ENCODE measurements at places on chromosomes 6 and 20. TPM values are rescaled to one million over a fixed set of nuclear protein-coding genes. Genes with fewer than 3 reads are reported as not detected.

DNA sequence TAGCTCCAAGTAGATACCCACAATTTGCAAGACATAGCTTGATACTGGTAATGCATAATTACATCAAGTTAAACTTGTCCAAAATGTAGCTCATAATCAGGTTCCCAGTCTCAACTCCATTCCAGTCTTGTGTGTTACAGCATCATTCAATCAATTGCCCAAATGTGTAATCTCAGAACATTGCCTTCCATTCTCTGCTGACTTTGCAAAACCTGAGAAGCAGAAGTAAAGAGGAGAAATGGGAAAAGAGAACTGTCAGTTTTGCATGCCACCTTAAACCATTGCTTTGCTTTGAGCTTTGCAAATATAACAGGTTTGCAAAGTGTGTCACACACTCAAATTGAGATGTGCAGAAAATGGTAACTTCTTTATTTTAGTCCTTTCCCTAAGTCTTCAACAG is 40.3 kb upstream of the CNKSR3 start:
- no peak for DNase-seq

GRCh38 chr6:163148451-163149278 is 265.9 kb upstream of the QKI start:
- DNase-seq, result no peak

SLC29A1 gene
- 47.6 TPM for total RNA-seq

MTHFD1L gene
- 66.8 TPM for total RNA-seq

IL17F gene
- not detected for total RNA-seq

GRCh38 chr6:128278836-128279235 is 241.6 kb downstream of the PTPRK start:
- no peak for DNase-seq

- no peak for DNase-seq
These were observed 7.2 kb downstream of the TFAP2A start for GRCh38 chr6:10407674-10408054.

ANKEF1 gene
- total RNA-seq, result 4.0 TPM

DNA sequence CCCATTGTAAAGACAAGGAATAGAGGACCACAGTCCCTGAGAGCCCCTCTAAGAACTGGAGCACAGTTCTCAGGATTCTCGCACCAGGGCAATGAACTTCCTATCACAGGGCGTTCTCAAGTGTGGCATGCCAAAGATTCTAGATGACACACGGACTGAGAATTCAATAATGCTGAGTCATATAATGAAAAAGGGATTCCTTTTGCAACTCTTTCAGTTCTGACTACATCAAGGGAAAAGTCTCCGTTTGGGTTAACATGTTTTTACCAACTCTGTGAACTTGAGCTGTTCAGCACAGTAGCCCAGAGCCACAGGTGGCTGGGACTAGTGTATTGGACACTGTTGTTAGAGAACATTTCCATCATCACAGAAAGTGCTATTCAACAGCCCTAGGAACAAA is 3.4 kb downstream of the MED20 start:
- peak; percentile 93 for DNase-seq

GRCh38 chr20:43937591-43937990 is 22.9 kb downstream of the TOX2 start:
- DNase-seq, result no peak

DNA sequence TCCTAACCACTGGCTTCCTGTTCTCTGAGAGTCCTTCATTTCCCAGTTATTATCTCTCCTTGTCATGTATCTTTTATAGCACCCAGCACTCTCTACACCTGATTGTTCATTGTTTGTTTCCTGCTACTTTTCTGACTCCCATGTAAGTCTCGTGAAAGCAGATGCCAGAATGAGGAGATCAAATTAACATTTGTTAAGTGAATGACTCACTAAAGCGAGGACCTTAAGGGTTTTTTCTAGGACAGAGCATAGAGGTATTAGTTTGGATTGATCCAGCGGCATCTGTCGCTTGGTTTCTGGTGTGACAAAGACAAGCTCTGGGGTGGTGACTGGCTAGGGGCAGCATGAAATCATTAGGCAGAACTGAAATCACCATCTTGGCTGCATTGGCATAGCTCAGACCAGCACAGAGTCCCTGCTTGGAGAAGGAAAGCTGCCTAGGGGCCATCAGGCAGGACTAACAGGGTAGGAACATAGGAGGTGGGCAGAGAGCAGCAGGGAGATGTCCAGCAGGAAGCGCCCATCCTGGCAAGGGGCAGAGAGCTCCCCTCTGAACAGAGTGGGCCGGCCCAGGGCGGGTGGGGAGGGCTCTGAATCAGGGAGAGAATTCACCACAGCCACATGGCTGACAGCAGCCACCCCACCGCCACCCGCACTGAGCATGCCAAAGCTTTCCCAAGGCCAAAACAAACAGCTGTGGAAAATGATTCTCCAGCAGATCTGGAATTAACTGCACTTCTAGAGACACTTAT is 97.1 kb upstream of the CEP85L start:
- no peak for DNase-seq

- no peak for DNase-seq
These were observed 244.8 kb downstream of the FARS2 start for GRCh38 chr6:5506149-5506548.

DNA sequence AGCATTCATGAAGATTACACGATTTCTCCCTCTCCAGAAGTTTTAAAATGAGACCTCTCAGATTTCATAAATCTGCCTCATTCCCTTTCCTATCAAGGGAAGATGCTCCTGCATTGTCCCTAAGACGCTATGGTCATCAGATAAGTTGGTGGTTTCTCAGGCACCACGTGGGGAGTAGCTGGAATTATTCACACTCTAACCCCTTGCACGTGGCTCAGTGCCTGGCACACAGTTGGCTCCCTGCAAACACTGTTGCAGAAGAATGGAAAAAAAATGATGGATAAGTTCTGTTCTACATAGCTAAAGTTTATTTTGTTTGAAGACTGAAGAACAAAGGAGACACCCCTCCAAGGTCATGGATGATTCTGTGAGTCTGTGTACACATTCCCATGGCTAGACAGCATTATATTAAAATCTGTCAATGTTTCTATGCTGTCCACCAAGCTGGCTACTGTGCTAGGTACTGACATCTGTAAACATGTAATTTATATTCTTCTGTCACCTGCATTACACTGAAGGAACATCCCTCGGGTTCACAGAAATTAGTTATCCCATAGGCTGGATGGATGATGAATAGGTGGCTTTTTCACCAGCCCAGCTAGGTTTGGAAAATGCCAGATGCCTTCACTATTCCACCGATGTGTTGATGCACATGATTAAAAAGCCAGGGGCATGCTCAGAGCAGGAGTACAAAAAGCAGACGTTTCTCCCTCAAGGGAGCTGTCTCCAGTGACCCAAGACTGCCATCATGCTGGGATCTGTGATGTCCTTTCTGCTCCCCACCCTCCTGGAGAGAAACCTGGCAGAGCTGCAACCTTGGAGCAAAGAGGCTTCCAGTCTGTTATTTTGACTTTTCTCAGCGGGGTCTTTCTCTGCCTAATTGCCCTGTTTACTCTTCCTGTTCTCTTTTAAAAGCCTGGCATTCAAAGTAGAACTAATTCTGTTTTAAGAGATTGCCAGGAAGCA is 610.5 kb downstream of the UTRN start:
- no peak for DNase-seq

- no peak for DNase-seq
These were observed 19.8 kb downstream of the SIRPD start for GRCh38 chr20:1537731-1538058.

DNA sequence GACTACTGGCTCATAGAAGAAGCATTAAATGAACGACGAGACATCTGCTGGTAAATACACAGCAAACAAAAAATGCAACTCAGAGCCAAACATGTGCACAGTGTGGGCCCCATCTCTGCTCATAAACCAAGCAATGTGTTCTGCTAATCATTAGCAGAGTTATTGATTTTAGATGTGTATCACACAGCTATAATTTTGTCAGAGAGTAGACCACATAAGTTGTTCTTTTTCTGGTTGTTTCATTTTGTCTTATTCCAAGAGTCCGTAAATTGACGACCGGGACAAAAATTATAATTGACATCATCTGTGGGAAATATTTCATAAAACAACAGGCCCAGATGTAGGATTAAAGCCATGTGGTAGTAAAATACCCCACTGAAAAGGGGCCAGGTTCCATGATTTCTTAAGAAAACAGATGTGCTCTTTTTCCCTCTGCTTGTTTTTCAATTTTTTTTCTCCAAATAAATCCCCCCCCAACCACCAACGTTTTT is 423.6 kb downstream of the HAO1 start:
- no peak for DNase-seq

DNA sequence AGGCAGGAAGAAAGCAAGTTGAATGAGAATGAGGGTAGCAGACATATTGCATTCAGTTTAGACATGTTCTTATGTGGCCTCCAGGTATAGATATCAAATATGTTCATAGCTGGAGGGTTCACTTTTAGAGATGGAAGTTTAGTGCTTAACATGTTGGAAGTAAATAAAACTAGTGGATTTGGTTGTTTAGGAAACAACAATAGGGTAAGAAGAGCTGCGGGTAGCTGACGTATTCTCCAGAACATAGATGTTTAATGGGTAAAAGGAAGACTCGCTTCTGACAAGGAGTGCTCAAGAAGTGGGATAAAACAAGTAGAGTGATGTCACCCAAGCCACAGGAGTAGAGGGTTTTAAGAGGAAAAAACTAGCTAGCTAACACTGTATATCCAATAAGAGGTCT is 128.4 kb upstream of the COL21A1 start:
- no peak for DNase-seq

GRCh38 chr20:53098621-53099020 is 126.5 kb downstream of the TSHZ2 start:
- DNase-seq, result no peak

- no peak for DNase-seq
These were observed 65.5 kb downstream of the NRN1 start for GRCh38 chr6:5941188-5941587.

DNA sequence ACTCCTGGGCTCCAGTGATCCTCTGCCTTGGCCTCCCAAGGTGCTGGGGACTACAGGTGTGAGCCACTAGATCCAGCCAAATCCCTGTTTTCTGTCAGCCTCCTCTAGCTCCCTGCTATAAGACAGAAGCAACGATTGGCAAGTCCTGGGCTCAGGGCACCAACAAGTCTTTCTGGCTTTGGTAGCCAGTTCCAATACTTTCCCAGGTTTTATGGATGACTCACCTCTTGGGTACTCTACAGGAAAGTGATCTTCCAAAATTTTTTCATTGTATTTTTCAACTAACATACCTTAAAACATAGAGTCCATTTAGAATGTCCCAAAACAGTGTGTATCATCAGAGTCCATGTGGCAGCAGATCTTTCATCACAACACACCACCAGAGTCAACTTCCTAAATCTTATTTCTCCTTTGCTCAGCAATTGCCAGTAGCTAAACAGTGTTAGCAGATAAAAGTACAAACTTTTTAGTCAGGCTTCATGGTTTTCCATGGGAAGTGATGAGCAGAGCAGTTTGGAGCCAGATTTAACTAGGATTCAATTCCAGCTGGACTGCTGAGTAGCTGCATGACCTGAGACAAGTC is 13.3 kb downstream of the GABBR1 start:
- no peak for DNase-seq

PPP1R14C gene
- 26.3 TPM for total RNA-seq

GRCh38 chr6:105713474-105714118 is 310.7 kb upstream of the PREP start:
- no peak for DNase-seq

GRCh38 chr6:132512342-132512637 is 626 bp downstream of the STX7 start:
- no peak for DNase-seq

AKAP12 gene
- total RNA-seq, result 430 TPM

RNF217 gene
- 6.9 TPM for total RNA-seq

SOBP gene
- 2.5 TPM for total RNA-seq

FAM83C gene
- total RNA-seq, result not detected

MRPL18 gene
- total RNA-seq, result 183 TPM
